ENCODE measurements at places on chromosomes 6 and 20.

DNA sequence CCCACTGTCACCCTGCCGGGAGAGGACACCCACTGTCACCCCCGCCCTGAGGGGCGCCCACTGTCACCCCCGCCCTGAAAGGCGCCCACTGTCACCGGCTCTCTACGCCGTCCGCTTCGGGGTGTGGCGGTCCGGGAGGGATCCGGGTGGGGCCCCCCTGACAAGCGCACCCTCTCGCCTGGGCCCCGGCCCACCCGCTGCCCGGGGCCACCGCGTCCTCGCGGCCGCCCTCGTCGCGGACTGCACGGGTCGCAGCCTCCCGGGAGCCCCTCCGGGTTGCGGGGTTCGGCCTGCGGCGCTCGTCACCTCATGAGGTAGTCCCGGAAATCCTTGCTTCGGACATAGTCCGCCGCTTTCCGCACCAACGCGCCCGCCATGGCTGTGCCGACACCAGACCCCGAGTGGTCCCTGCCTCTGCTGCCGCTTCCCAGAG lies 224 bp downstream of the MPC1 start:
- DNase-seq, result no peak

DNA sequence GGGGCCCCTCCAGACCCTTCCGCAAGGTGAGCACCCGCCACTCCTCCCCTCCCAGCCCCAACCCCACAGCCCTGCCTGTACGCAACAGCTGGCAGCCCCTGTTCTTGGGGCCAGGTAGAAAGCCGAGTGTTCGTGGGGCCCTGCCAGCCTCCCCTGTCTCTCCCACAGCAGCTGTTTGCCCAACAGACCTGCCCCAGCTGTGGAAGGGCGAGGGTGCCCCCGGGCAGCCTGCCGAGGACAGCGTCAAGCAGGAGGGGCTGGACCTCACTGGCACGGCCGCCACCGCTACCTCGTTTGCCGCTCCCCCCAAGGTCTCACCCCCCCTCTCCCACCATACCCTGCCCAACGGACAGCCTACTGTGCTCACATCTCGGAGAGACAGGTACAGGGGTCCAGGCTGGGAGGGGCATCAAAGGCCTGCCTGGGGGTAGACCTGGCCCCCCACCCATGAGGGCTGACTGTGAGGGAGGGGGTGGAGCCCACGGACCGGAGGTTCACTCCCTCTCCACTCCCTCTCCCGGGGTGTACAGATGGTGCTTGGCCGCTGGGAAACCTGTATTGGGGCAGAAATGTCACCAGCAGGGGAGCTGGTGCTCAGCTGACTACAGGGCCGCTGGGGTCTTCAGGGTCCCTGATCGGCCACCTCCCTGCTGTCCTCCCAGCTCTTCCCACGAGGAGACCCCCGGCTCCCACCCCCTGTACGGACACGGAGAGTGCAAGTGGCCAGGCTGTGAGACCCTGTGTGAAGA lies 41.1 kb downstream of the FOXP4 start:
- no peak for DNase-seq

- DNase-seq, result no peak
These were observed 49.4 kb upstream of the IRF4 start for GRCh38 chr6:341914-342831.

DNA sequence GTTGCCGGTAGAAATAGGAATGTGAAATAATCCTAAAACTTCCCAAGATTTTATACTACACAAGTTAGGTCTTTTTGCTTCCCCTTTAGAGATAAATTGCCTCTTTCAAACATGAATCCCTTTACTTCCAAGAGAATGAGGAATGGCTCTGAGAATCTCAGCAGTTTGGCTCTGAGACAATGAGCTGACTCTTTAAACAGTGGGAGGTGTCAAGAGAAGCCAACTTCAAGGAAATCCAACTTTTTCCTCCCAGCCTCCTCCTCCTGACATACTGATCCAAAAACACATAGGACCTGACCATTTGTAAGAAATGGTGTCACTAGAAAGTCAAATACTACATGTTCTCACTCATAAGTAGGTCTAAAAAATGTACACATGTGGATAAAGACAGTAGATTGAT lies 154.2 kb downstream of the ALDH8A1 start:
- no peak for DNase-seq

DNA sequence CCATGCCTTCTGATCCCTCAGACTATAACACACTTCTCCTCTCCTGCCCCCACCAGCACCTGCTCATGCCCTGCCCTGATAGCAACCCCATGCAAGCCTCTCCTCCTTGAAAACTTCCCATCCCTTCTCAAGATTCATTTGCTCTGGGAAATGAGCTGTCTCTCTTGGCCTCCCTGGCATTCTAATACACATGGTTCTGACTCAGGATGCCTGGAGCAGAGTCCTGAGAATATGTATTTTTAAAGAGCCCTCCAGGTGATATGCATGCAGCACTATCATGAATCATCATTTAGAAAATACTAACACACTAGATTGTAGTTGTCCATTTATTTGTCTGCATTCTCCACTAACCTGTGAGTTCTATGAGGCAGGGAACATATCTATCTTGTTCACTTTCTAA lies 26.6 kb downstream of the HDGFL1 start:
- DNase-seq, result no peak

DNA sequence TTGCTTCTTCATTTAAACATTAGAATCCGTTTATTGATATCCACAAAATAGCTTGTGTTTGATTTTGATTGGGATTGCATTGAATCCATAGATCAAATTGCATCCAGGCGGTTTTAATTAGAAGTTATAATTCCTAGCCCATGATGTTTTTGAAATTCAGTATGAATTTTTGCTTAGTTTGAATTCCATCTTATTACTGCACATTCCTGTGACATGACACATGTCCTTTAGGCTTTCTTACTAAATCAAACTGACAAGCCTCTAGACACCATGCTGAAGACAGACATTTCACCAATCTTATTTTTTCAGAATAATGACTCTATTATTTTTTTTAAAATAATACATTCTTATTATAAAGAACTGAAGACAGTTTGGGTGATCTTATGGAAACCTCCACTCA lies 21.4 kb upstream of the PI16 start:
- no peak for DNase-seq

DNA sequence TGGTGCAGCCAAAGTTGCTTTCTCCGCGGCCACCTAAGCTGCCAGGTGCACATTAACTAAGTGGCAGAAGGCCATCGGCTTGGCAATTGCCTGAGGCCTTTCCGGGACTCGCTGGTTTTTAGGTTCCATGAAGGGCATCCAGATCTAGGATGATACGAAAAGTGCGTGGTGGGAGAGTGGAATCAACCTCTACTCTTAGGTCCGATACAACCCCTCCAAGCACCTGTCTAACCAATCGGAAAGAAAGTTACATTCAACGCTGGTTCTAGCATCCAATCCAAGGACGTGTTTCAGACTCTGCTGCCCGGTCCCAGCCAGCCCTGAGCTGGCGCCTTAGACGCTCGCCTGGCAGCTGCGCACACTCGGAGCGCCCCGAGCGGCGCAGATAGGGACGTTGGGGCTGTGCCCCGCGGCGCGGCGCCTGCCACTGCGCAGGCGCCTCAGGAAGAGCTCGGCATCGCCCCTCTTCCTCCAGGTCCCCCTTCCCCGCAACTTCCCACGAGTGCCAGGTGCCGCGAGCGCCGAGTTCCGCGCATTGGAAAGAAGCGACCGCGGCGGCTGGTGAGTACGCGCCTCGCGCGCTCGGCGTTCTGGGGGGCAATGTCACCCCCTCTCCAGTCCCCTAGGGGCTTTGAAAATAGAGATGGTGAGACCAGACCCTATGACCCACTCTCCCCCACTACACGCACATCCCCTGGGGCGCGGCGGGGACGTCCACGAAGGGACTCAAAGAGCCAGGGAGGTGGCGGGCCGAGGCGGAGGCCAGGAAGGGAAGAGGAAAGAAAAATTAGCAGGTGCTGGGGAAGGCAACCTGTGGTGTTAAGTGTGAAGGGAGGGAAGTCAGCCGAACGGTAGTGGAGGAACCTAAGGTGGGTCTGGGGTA lies at the start of gene ENPP4:
Gene ENPP4, plus strand, starts transcription at position 361 of the 883 bp plus-strand sequence. CDS start 9,595 bp downstream, outside the sequence.
- DNase-seq, result peak; percentile 90

DNA sequence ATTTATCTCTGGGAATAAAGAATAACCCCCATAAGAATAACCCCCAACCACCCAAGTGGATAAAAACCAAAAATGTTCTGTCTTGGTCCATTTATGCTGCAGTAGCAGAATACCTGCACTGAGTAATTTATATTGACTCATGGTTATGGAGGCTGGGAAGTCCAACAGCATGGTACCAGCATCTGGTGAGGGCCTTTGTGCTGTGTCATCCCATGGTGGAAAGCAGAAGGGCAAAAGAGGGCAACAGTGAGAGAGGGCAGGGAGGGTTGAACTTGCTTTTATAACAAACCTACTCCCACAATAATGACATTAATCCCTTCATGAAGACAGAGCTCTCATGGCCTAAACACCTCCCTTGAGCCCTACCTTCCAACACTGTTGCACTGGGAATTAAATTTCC lies 133.7 kb downstream of the ERMARD start:
- no peak for DNase-seq

GRCh38 chr20:24166412-24166811 lies 177.8 kb upstream of the GGTLC1 start:
- no peak for DNase-seq
